Activated CD4-positive, alpha-beta T cell treated with anti-CD3 and anti-CD28 coated beads, Interleukin-10, Interleukin-2, amounts not matched to agents 100 ng/mL and 50 ng/mL, durations not matched to agents 16 hours and 8 hours (primary cell): ENCODE measurements at places on chromosomes 3 and 15.

- DNase-seq = no peak
Measured at GRCh38 chr15:28078191-28078719, 20.9 kb downstream of the OCA2 start.

DNA sequence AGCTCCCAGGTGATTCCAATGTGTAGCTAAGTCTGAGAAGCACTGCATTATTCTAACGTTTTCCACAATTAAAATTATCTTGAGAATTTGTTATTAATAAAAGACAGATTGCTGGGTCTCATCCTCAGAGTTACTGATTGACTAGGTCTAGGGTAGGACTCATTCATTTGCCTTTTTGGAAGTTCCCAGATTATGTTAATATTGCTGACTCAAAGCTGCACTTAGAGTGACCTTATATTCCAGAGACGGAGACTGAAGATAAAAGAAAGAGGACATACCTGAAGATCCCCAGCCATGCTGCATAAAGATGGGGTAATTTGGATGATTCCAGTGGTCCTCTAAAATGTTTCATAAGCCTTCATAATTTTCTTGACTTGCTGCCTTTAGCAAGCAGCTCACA lies 81.8 kb downstream of the PLSCR2 start:
- DNase-seq = no peak

GRCh38 chr3:183449391-183449790 lies 21.0 kb upstream of the MCF2L2 start:
- no peak for DNase-seq

DNA sequence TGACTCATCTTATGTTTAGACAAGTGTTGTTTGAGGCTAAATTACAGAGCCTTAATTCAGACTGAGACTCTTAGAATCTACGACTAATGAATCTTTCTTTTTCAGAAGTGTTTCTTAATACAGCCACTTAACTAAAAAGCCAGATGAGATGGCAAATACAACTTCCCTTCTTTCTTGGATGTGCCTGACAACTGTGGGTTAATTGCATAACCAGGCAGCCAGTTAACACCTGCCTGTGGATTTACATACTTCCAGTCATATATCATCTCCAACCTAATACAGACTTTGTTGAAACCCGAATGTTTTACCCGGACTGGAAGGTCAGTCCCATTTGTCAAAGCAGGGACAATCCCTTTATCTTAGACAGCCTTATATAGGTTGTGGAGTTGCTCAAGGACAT lies 297.6 kb downstream of the VPS13C start:
- no peak for DNase-seq

DNA sequence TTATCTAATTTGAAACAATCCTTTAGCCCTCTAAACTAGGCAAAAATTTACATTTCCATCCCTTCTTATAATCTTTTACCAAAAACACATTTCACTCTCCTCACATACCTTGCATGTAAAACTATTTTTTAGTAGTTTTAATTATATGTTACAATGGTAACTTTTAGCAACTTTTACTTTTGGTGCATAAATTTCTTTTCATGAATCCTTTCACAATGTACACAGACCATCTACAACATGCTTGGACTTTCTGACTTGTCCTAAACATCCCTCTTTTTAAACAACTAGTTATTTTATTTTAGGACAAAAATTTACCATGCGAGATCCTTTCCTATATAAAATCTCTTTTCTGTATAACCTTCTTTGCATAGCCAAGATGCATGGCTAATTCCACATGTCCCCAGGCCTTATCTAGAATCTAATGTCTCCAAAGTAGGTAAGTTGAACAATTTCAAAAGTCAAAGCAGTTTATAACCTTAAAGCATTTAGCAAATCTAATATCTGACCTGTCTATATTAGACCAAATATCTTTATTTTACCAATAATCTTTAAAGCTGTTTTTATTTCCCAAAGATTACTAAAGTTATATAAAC lies 14.4 kb upstream of the ALDH1L1 start:
- DNase-seq = no peak

DNA sequence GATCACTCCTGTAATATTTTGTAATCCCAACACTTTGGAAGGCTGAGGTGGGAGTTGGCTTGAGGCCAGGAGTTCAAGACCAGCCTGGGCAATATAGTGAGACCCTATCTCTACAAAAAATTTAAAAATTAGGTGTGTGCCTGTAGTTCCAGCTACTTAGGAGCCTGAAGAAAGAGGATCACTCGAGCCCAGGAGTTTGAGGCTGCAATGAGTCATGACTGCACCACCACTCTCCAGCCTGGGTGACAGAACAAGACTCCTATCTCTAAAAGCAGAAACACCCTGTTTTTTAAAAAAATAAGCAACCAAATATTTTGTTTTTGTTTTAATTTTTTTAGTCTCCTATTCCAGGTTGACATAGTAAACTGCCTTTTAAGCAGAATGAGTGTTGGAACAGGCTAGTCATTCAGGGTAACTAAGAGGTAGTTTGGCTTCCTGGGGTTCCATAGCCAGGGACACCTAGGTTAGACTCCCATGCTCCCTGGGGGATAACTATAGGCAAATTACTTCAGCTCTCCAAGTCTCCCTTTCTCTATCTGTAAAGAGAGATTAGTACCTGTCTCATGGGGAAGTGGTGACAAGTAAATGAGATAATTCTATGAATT lies 114.6 kb upstream of the C15orf61 start:
- DNase-seq = no peak

- DNase-seq = no peak
Measured at GRCh38 chr3:167940241-167940640, 155.5 kb downstream of the GOLIM4 start.

DNA sequence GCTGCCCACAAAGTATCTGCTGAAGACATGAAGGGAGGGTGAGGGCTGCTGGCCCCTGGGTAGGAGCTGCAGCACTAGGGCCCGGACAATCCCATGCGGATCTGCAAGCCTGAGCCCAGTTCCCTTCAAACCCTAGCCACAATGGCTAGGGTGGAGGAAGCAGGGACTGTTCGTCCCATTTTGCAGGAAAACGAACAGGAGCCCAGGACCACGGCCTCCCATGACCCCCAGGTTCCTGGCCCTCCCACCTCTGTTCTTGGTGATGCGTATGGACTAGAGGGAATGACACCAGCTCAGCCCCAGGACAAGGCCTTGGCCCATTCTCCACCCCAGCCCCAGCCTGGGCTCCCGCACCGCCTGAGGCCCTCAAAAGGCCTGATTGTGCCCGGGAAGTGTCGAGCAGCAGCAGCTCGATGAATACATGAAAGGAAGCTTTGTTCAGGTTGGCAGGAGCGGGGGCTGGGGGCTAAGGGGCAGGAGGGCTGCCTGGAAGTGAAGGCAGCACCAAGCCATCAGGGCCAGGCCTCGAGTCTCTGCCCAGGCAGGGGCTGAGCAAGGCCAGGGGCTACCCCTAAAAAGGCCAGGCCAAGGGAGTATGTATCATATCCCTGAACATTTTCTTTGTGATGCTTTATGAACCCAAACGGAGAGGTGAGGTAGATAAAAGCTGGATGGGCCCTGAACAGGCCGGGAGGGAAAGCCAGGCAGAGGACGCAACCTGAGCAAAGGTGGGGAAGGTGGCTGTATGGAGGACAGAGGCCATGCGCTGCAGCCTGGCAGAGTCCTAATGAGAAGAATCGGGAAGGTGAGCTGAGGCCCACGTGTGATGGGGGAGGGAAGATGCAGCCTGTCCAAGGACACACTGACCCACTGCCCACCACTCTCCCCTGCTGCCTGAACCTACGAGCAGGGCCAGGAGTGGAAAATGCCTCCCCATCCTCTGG lies 12.2 kb downstream of the SEMA7A start:
- DNase-seq = no peak

- no peak for DNase-seq
Measured at GRCh38 chr3:33447958-33448357, 7.8 kb upstream of the UBP1 start.

DNA sequence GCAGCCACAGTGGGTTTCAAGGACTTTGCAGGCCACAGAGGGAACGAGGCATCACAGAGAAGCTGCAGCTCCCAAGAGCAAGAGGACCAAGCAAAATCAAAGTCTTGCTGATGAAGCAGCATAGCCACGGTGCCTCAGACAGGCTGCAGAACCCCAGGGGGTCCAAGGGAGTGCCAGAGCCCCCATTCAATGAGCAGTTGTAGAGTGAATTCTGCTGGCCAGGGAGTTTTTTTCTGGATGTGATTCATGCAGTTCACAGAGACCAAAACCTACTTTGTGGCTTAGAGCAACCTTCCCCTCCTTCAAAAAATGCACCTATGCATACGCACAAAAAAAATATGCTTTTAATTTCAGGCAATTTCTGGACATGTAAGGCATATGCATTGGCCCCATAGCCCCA lies 409.0 kb downstream of the VPS13C start:
- DNase-seq = no peak

- no peak for DNase-seq
Measured at GRCh38 chr15:41251411-41251810, 20.3 kb downstream of the CHP1 start.

- DNase-seq = no peak
Measured at GRCh38 chr3:107657971-107658370, 135.2 kb downstream of the BBX start.

- no peak for DNase-seq
Measured at GRCh38 chr15:101138913-101139880, 112.7 kb downstream of the CHSY1 start.

DNA sequence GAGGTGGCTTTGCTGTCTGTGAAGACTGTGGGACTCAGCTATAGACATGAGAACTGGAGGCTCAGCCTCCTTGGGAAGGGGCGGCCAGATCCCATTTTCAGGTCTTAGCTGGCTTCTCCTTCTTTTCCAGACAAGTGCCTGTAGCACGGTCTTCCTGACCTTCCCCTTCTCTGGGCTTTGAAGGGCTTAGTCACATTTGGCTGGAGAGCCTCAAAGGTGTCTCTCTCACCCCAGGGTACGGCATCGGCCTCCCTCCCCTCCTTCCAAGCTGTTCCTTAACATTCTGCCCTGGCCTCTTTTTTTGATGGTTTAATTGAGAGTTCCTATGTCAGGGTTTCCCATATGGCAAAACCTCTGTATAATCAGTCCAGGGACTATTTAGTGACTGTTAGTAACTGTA lies 242.7 kb downstream of the THSD4 start:
- no peak for DNase-seq

- DNase-seq = peak; percentile 70
Measured at GRCh38 chr3:58630076-58630709, 36.4 kb downstream of the FAM3D start.

- no peak for DNase-seq
Measured at GRCh38 chr15:35460616-35461015, 85.3 kb downstream of the DPH6 start.

DNA sequence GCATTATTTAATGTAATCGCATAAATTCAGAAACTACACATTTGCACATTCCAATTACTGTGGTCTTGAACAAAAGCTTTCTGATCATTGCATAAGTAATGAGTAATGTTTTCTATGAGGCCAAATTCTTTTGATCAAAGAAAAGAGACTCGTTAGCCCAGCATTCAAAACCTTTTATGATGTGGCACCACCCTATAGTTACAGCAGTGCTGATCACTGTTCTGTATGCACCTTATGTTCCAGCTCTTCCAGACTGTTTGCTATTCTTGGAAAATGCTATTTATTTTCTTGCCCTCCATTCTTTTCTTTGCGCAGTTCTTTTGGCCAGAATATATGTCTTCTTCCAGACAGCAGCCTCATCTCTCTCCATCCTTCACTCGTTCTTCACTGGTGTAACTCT lies 42.3 kb downstream of the MAP3K13 start:
- no peak for DNase-seq

DNA sequence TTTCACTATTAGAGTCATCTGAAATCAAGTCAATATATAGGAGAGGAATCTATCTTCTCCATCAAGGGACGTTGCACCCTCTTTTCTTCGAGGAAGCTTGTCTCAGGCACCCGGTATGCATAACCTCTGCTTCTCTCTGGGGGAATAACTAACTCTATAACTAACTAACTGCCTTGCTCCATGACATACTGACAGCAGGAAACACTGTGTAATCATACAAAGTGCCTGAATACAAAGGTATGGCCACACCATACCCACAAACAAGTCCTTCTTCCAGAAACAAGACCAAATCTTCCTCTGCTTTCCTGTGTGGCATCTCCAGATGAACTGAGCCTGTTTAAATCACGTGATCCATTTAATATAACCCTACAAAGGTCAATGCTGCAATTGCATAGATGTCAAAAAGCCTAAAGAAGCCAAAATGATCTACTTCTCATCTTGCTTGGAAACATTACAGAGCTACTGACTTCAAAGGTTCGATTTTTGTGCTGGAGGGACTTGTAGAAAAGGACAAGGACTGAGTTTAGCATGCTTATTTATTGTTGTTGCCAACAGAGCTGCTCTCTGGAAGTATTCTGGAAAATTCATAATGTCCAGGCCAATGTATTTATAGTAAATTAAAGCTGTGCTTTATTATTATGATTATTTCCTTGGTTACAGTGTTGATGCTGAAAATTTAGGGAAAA lies 380.5 kb downstream of the FOXP1 start:
- no peak for DNase-seq

- DNase-seq = no peak
Measured at GRCh38 chr3:34065901-34066300, 267.5 kb downstream of the PDCD6IP start.

DNA sequence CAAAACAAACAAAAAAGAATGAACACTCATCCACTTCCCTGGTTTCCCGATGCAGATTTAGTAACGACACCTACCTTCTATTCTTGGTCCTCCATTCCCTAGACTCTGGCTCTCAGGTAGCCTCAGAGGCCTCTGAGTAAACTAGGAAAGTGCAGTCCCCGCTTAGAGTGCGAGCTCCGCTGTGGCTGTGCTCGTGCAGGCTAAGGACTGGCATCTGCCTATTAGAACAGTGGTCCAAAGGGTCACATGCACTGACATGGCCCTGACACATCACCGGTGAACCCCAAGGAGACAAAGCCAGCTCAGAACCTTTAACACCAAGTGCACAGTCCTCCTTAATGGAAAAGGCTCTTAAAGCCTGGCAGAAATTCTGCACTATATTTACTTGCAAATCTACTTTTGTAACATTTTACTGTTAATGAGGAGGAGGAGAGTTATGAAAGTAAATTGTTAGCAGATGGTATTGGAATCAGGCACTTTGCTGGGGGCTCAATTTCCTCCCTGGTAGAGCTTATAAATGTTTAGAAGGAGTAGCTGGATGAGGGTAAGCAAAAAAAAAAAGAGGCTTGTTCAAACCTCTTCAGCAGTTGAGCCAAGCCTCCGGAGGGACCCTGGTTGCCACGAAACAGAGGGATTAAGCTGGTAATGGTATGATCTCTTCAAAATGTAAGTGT lies 31.1 kb downstream of the VGLL4 start:
- no peak for DNase-seq

- DNase-seq = no peak
Measured at GRCh38 chr3:142337994-142338393, 109.8 kb downstream of the XRN1 start.

DNA sequence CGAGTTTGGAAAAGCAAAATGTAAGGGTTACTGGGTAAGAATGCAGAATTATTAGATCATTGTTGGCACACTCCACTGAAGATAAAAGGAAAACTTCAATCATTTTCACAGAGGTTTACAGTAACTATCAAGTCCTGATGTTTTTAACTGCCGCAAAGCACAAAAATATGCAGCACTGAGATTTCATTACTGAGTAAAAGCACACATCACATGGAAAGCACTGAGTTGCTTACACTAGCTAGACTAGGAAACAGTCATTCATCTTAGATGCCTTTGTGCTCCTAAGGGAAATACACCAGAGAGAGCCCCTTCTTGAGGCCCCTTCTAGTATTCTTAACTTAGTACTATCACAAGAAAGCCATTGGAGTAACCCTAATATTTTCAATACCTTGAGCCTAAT lies 11.8 kb upstream of the P2RY1 start:
- DNase-seq = no peak

- no peak for DNase-seq
Measured at GRCh38 chr3:9211155-9211950, 38.1 kb downstream of the SRGAP3 start.

- no peak for DNase-seq
Measured at GRCh38 chr15:88191812-88192165, 64.8 kb downstream of the NTRK3 start.

GRCh38 chr15:71800835-71801745 lies 9.3 kb upstream of the NR2E3 start:
- peak; percentile 56 for DNase-seq
